SHP77 (cell line): ENCODE measurements at places on chromosomes 7 and 10.
A peak's percentile ranks its signal among the peaks of the same experiment; 100 is the strongest.

DNA sequence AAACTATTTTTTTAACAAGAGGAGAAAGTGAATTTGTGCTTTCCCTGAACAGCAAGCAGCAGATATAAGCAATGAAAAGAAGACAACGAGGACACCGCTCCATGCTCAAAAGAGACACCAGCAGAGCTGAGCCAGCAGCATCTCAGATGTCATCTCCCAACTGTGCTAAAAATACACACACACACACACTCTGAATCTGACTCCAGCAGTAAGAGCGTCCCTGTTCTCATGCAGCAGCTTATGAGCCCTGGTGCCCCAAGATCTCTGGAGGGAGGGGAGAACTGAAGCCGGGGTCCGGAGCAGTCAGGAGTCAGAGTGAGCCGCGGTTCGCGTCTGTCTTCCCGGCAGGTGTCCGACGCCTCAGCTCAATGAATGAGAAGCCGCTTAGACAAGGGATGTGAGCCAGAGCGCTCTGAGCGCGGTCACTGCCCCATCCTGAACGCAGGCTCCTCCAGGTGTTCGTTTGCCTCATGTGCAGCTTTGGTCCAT, 49.2 kb downstream of the SVIL start:
- no peak for DNase-seq

- DNase-seq = no peak
Observed at GRCh38 chr7:117096330-117096729, 143.0 kb downstream of the ST7 start.

- no peak for DNase-seq
Observed at GRCh38 chr10:99524736-99525380, 7.9 kb upstream of the NKX2-3 start.

DNA sequence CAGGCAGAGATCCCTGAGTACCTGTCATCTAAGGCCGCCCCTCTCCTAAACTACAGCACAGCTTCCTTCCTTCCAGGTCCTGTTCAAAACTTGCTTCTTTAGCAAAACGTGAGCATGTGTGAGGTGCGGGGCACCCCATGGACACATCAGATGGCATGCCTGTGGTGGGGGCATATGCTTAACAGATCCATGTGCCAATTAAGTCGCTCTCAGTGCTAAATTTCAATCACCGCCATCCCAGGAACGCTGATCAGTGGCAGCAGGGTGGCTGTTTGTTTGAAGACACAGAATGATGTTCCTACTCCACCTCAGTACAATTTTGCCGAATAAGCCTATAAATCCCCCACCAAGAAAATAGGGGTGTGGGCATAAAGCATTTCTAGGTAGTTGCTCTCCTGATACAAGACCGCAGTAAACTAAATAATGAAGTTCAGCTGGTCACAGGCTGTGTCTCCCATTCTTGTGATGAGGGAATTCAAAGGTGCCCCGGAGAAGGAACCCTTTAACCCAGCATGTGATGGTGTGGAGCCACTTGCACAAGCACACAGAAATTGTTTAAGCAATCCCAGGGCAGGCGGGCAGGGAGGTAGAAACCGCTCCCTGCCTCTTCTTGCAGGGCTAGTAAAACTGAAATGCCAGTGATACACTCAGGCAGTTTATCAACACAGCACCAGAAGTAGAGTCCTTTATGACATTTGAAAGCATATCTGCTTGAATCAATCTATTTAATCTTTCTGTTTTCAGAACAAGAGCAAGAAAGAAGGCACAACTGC, 205.7 kb downstream of the SORCS1 start:
- no peak for DNase-seq

GRCh38 chr10:91389636-91390512, 20.3 kb upstream of the HECTD2 start:
- DNase-seq = peak; percentile 28

DNA sequence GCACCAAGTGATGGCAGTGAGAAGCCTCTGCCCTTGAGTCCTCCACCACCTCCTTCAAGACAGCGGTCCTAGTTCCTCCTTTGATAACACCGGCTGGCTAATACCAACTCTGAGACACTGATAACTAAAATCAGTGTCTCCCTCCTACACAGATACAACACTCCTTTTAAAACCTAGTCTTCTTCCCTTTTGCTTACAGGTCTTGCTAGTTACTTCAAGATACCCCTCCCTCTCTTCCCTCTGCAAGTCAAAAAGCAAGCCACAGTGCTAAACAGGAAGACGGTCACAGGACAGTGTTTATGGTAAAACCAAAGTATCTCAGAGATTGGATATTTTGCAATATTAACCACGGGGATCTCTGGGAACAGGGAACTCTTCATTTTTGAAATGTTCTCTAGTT, 4.6 kb downstream of the AKR1B1 start:
- no peak for DNase-seq

DNA sequence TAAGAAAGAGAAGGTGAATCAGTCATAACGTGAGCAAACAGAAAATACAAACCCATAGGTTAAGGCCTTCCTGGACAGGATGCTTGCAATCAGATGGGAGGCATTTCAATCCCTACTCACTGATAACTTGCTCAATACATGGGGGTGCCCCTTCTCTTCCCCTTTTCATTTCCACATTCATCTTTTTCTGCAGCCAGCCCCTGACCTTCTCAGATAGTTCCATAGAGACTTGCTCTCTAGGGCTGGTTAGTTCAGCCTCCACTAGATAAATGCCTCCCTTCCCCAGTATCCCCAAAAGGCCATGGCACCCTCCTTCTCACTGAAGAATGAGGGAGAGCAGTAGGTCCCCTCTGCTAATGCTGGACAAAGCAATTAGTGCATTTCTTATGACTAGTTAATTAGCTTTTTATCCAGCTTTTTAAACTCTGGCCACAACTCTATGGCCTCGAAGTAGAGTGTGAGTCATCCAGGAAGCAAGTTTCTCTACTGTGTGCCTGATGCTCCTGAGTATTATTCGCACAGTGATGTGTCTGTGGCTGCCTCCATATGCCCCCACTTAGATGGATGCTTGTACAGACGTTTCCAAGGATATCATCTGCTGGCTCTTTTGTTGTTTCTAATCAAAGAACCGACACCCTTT, 12.7 kb downstream of the CHN2 start:
- no peak for DNase-seq

DNA sequence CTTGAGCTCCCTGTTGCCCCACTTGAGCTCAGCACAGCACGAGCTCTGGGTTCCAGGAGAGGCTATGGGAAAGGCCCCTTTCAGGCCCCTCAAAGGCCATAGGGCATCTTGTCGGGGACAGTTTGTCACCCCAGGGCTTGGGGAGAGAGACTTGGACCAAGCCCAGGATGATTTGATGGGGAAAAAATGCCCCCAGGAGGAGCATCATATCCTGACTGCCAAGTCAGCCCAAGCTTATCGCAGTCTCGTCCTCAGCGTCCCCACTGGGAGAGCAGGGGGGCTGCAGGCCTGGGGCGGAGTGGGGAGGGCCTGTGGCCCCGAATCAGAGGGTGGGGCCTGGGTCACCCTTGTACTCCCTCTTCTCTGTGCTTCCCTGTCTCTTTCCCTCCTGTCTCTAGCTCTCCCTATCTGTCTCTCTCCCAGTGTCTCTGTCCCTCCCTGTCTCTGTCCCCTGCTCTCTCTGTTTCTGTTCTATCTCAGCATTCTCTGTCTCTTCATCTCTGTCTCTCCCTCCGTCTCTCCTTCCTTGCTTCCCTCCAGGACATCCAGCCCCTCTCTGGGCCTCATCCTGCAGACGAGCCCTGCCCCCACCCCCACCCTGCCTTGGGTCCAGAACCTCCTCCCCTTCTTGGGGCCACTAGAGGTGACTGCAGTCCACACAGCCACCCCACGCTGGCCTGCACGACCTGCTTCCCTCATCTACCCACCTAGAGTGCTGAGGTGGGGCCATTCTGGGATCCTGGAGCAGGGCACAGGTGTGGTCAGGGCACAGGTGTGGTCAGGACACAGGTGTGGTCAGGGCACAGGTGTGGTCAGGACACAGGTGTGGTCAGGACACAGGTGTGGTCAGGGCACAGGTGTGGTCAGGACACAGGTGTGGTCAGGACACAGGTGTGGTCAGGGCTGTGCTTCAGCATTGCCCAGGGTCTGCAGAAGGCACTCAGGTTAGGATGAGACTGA, 17.3 kb upstream of the GRIFIN start:
- DNase-seq = no peak

DNA sequence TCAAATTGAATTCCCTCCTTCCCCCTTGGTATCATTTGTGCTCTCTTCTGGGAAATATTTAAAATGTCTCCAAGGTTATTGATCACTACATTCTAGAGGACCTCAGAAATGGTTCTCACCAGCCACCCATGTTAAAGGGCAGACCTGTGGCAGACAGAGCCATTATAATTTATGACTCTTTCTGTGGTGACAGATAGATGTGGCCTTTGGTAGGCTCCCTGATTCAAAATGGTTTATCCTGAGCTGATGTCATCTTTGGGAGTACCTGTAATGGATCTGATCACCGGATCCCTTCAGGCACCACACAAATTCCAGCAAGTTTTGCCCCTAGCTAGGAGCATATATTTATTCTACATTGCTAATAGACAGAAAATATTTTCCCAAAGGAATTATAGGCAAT, 267.5 kb downstream of the SDK1 start:
- DNase-seq = no peak

DNA sequence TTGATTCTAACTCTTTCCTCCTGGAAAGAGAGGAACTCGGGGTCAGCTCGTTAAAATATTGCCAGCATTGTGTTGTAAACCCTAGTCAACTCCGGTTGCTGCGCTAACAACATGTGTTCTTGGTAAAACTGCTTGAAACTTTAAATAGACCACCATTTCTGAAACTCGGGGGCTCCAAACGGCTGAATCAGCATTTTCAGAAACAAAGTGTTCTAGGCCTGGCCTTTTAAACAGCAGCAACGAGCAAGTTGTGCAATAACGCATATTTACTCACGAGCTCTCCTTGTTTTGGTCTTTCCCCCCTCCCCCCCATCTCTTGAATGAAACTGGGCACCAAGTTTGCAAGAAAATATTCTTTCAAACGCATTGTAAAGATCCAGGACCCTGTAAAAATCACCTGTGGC, 9.2 kb upstream of the GRB10 start:
- no peak for DNase-seq

- DNase-seq = no peak
Observed at GRCh38 chr7:30041526-30042269, 13.5 kb downstream of the PLEKHA8 start.

GRCh38 chr7:36944838-36945237, 220.5 kb upstream of the AOAH start:
- DNase-seq = peak; percentile 37

- no peak for DNase-seq
Observed at GRCh38 chr10:8039321-8039881, 15.1 kb upstream of the GATA3 start.

DNA sequence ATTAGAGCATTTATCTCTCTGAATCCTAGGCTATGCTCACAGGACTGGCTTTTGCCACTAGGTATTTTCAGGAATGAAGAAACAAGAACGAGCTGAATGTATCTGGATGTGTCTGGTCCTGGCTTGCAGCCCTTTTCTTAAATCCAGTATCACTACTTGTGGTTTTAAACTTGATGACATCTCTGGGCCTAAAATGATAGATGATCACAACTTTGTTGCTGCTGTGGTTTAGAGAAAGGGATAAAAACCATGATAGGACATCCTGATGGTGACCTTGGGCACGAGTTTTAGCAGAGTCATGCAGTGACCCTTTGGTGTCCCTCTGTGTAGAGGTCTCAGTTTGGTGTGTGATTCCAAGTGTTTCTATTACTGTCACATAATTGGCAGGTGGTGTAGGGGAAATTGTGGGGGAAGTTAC, 31.7 kb upstream of the SEMA3C start:
- no peak for DNase-seq

DNA sequence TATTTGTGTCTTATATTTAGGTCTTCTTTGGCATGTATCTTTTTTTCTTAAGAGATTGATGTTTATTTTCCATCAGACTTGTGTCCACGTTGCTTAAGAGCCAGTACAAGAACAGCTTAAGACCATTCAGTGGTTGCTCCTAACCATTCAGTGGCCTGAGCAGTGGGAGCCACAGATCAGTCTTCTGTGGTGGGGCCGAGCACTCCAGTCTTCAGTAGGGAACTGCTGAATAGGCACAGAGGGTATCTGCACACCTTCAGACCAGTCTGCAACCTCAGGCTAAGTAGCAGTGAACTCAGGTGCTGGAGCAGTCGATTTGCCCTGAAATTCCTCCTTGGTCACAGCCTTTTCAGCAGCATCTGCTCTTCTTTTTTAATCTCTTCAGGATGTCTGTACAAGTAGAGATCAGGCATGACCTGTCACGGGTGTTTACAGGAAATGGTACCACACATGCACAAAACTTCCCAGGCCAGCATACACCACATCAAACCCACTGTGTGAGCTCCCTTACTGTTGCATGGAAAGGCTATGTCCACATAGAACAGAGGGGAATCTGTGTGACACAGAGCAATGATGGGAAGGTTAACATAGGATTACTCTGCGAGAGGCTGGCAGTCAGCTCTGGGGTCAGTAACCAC, 51.5 kb downstream of the FAM107B start:
- no peak for DNase-seq

GRCh38 chr7:129807863-129808262, 144.9 kb downstream of the UBE2H start:
- DNase-seq = no peak

- no peak for DNase-seq
Observed at GRCh38 chr7:80699721-80700256, 61.3 kb downstream of the CD36 start.

- DNase-seq = no peak
Observed at GRCh38 chr10:63595072-63595471, 73.9 kb downstream of the REEP3 start.

- no peak for DNase-seq
Observed at GRCh38 chr10:113165673-113166072, 215.6 kb downstream of the TCF7L2 start.

DNA sequence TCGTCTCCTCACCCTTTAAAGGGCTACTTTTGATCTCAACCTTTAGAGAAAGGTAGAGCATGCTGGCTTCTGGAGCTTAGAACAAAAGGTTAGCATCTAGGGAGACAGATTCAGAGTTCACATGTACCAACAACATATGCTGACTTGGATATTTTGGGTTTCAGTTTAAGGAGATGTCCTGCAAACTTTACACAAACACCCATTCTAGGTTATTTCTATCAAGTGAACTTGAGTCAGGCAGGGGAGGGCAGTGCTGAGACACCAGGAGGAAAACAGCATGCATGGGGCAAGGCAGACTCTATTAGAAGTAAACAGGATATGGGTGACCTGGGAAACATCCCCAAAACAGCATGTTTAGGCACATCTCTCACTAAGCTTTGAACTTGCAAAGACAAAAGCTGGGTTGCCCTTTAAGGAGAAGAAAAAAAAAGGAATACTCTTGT, 43.8 kb downstream of the ARL4A start:
- DNase-seq = no peak

DNA sequence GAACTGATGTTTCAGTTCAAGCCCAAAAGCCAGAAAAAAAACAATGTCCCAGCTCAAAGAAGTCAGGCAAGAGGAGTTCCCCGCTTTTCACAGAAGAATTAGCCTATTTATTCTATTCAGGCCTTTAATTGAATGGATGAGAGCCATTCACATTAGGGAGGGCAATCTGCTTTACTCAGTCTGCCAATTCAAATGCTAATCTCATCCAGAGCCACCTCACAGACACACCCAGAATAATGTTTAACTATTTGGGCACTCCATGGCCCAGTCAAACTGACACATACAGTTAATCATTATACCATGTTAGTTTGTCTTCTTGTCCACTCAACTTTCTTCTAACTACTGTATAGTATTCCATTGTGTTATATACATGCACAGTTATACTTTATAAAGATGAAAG, 2.6 kb upstream of the NPSR1 start:
- no peak for DNase-seq

- no peak for DNase-seq
Observed at GRCh38 chr10:73887294-73888039, 13.1 kb upstream of the CAMK2G start.
